Activated T-helper 17 cell treated with anti-CD3 and anti-CD28 coated beads, Interleukin-2, amount 50 U/mL, for 72 hours (primary cell): ENCODE measurements at places on chromosomes 4 and X. TPM values are rescaled to one million over a fixed set of nuclear protein-coding genes. Genes with fewer than 3 reads are reported as not detected.

DNA sequence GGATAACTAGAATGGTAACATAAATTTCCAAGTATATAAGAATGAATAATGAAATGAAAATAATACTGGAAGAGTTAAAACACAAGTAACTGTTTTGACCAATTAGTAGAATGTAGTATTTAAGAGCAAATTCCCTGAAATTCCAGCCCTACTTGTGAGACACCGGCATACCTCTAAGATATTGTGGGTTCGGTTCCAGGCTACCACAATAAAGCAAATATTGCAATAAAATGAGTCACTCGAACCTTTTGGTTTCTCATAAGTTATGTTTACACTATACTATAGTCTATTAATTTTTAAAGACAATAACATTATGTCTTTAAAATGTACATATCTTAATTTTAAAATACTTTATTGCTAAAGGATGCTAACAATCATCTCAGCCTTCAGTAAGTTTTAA is 15.2 kb upstream of the IQCM start:
- H3K27ac ChIP-seq: no peak overlapping the region
- no peak overlapping the region for H3K4me3 ChIP-seq
- H3K4me1 ChIP-seq: no peaks in the 10 kb centered on the region
- no peak for ATAC-seq

- H3K27me3 ChIP-seq: no peaks in the 10 kb centered on the region
- H3K36me3 ChIP-seq: no peaks in the 10 kb centered on the region
- no peaks in the 10 kb centered on the region for H3K4me1 ChIP-seq
- H3K4me3 ChIP-seq: no peak overlapping the region
- no peak overlapping the region for H3K27ac ChIP-seq
- ATAC-seq: no peak
Observed at GRCh38 chr4:150256841-150257730, 178.8 kb downstream of the DCLK2 start.

DNA sequence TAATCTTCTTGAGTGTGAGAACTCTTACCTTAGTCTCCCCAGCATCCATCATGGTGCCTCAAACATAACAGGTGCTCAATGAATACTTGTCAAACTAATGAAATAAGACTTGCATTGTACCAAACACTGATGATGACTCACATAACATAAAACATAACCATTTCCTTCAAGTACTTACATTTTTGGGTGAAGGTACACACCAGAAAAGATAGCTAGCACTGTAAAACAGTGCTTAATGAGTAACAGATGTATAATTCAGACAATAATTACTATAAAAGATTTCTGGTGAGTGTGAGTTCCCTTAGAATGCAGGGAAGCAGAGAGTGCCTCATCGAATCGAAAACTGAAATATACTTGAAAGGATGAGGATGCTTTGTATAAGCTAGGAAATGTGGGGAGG is 70.1 kb upstream of the HCCS start:
- no peaks in the 10 kb centered on the region for H3K36me3 ChIP-seq
- H3K27ac ChIP-seq: no peak overlapping the region
- H3K4me1 ChIP-seq: no peaks in the 10 kb centered on the region
- no peaks in the 10 kb centered on the region for H3K27me3 ChIP-seq

The DCAF8L2 gene
- total RNA-seq: not detected

The RAI2 gene
- 0.29 TPM for total RNA-seq
